ENCODE measurements at places on chromosomes 2 and 18.

DNA sequence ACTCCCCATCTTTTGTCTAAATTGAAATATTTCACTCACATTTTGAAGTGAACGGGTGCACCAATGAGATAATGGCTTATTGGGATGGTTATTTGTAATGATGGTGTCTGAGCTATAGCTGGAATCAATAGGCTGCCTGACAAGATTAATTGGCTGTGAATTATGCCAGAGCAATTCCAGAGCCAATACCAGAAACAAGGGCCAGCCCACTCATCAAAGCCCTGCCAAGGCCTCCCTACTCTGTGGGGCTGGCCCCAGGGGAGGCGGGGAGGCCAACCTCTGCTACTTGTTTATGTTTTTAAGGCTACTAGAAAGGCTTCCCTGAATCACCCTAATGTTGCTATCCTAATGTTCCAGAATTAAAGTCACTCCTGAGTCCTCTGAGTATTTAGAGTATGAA lies 29.1 kb upstream of the NEMP2 start:
- no peak for DNase-seq

DNA sequence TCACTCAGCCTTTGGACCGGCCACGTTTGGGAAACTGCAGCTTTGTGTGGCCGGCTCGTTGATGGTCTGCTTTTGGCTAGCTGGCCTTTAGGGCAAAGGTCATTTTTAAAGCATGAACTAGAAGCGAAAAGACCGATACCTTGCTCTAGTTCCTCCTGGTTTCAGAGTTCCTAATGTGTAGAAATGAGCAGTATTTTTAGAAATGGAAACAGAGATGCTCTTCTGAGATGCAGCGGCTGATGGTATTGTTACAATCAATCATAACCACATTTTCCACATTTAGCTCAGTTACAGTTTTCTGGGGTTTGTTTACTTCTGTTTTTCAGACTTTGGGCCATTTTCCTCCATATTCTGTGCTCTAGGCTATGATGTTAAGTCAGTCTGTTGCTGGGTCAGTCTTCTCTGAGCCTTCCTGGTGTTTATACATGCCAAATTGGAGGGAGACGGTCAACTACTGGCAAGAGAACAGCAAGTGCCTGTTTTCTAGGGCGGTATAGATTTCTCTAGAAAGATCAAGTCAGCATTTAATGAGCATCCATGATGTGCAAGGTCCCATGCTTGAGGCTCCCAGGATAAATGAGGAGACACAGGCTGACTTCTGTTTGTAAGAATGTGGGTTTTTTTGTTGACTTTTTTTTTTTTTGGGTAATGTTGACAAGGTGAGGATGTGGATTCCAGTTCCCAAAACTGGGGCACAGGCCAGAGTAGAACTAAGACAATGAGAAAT lies 28.0 kb downstream of the RNF144A start:
- DNase-seq: no peak

- no peak for DNase-seq
These were observed 133.7 kb downstream of the GALNT3 start for GRCh38 chr2:165660361-165660760.

DNA sequence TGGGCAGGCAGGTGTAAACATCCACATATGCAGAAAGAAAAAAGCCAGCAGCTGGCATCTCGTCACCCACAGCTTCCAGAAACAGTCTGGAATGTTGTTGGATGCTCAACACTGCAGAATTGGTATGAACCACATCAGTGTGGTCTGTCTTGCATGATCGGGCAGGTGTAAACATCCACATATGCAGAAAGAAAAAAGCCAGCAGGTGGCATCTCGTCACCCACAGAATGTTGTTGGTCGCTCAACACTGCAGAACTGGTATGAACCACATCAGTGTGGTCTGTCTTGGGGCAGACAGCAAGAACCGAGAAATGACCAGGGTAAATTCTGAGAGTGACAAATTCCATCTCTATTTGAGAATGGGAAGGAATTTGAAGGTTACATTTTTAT lies 39.6 kb downstream of the DOCK10 start:
- no peak for DNase-seq

- no peak for DNase-seq
These were observed 552.8 kb upstream of the NRP2 start for GRCh38 chr2:205129531-205129930.

DNA sequence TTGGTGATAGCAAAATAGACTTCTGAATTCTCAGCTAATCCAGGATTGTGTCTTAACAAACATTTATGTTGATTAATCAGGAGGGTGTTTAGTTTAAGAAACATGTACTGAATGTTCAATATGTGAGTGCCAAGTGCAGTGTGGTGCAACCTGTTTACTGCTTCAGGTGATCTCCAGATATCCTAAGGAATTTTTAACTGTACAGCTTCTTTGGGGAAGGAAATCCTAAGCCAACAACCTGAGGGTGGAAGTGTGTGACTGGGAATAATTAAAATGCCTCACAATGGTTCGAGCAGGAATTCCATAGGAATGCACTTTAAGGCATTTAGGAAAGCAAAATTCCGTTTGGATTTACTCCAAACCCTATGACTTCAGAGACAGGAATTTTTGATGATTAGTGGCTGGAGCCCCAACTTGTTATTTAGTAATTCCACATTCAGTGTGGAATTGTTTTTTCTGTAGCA lies 16.4 kb downstream of the CRIM1 start:
- DNase-seq: no peak

GRCh38 chr2:43083710-43084698 lies 142.4 kb downstream of the ZFP36L2 start:
- no peak for DNase-seq

GRCh38 chr2:240320204-240320993 lies 115.1 kb upstream of the GPC1 start:
- no peak for DNase-seq

GRCh38 chr18:62566199-62566598 lies 43.4 kb downstream of the ZCCHC2 start:
- DNase-seq: no peak

GRCh38 chr2:219409619-219410018 lies 8.6 kb upstream of the DES start:
- no peak for DNase-seq

- DNase-seq: no peak
These were observed 16.2 kb downstream of the ATG16L1 start for GRCh38 chr2:233267516-233268245.

DNA sequence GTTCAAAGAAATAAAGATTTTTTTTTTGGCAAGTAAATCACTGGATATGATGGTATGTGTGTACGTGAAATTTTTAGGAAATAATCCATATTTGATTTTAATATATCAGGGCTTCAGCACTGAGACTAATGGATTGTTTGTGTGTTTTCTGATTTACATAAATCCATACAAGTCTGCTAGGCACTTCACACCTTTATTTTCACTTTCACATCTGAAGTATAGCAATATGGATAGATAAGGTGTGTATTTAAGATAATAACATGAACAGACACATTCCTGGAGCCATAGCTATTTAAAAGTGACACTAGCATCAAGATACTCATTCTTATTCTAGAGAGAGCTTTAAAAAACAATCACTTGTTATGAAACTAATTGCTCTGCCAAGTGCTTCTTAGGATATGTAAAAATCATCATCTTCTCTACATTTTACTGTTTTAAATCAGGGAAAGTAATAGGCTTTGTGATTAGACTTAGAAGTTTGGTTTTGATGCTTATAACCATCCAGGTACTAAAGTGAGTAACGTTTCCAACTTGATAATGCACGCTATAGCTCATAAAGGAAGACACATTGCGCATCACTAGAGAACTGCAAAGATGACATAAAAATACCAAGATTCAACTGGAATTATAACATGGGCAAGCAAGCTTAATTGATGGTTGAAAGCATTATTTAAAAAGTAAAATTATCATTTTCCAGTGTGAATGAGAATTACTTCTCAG lies 208.9 kb downstream of the ZEB2 start:
- DNase-seq: no peak

- DNase-seq: no peak
These were observed 95.2 kb upstream of the BOD1L2 start for GRCh38 chr18:57051657-57052044.

- DNase-seq: peak; percentile 8
These were observed 201.1 kb downstream of the VAPA start for GRCh38 chr18:10114717-10115463.

DNA sequence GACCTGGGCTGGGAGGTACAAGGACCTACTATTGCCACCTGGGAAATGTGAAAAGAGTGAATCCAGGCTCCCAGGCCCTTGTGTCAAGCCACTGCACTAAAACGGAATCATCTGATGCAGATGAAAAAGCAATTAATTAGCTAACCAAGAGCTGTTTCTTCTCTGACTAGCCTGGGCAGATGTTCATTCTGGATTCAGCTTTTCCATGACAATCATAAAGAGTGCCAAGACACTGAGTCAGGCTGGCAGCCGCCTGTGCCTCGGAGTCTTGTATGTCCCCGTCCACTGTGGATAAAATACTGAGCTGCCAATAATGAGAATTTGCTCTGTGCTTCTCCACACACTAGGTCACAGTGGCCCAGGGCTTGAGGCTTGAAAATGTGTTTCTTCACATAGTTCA lies 21.7 kb upstream of the LCLAT1 start:
- DNase-seq: no peak

DNA sequence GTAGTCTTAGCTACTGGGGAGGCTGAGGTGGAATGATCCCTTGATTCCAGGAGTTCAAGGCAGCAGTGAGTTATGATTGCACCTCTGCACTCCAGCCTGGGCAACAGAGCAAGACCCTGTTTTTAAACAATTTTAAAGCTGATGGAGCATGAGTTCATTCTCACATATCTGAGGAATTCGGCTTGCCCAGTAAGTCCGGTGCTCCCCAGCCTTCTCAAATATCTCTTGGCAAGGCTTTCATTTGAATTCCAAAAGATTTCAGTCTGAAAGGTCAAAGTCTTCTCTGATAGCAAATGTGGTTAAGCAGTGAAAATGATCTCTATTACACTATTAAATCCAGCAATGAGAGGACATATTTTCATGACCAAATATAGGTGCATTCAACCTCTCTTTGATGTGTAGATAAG lies 27.9 kb downstream of the PIEZO2 start:
- DNase-seq: no peak

DNA sequence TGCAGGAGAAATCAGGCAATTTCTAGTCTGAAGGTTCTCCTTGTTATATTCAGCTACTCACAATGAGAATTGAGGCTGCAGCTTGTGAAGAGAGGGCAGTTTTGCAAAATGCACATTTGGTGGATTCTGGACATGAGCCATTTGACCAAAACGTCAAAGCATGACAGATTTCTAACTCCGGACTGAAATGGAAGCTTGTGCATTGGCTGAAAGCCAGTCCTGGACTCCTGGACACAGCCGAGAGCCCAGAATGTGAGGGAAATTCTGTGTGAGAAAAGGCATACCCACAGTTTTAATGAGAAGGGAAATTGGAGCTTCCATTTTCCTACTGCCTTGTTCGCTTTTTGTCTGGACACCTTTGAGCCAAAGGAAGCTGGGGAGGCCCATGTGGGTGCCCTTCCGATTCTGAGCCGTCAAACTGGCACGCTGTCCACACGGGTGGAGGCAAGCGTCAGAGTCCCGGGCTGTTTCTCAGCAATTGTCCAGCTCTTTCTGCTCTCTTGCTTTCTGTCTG lies 23.7 kb upstream of the ROCK2 start:
- DNase-seq: no peak

- DNase-seq: no peak
These were observed 77.0 kb downstream of the RAD51AP2 start for GRCh38 chr2:17441055-17441771.

GRCh38 chr2:86747711-86748639 lies 27.9 kb downstream of the RMND5A start:
- no peak for DNase-seq

GRCh38 chr2:64392529-64392928 lies 61.4 kb upstream of the LGALSL start:
- DNase-seq: no peak

DNA sequence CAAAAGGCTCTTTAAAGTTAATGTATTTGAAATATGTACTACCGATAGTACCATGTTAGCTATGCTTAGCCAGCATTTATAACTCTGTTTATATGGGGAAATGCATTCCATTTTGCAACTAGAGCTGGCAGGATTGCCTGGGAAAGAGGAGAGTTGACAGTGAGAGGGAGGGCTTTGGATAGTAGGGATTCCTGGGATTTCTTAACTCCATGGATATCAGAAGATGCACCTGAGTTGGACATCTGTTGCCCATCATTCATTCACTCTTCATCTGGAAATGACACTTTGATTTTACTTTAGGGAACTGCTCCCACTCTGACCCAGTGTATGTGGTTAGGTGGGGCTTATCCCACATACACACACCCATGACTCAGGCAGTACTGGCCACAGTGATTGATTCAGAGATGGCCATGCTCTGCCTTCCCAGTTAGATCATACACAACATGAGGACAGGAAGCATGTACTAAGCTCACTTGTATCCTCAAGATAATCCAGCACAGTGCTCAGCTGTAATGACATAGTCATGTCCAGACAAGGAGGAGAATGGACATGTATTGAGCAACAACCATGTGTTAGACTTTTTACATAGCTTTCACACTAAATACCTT lies 248.8 kb downstream of the MREG start:
- DNase-seq: no peak

DNA sequence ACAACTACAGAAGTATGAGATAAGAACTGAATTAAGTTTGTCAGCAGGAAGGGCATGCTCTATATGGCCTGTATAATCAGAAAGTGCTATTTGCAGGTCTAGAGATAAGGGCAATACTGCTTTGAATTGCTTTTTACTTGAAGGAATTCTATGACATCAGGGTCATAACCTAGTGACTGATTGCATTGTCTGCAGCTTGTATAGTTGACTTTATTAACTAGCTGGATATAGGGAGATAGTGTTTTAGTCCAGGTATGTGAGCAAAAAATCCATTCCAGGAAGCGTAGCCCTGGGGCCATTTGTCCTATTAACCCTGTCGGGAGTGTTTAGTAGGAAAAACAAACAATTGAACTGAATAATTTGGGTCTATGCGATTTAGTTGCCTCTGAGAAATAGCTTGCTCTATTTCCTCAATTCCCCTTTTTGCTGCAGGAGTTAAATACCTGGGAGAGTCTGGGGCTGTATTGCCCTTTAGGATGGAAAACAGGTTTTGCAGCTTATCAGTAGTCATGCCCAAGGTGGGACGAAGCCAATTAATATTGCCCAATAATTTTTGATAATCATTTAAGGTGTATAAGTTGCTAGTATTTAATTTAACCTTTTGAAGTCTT lies 30.0 kb downstream of the HTR2B start:
- no peak for DNase-seq

DNA sequence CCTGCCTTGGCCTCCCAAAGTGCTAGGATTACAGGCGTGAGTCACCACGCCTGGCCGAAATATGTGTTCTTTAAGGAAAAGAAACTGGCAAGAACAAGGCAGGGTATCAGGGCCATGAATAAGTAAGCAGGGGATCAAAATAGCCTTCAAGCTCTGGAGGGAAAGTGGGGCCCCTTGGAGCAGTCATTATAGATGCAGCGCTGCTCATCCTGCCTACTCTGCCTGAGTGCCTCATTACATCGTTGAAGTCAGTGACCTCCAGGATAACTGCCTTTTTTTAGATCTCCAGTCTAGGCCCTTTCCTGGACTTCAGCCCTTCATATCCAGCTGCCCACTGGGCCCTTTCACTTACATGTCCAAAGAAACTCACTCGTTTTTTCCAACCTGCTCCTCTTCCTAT lies 69.8 kb upstream of the PPM1B start:
- no peak for DNase-seq

Measured in NCI-H1417 treated with DMSO at 0.1 percent for 48 hours (cell line).